Activated CD8-positive, alpha-beta memory T cell treated with anti-CD3 and anti-CD28 coated beads for 48 hours (primary cell): ENCODE measurements at places on chromosomes 11 and 22.

- DNase-seq: no peak
Observed at GRCh38 chr11:36044636-36045035, 100.8 kb downstream of the LDLRAD3 start.

- no peak for DNase-seq
Observed at GRCh38 chr22:23156286-23156685, 11.0 kb downstream of the RAB36 start.

GRCh38 chr11:45097721-45098493, 48.5 kb upstream of the PRDM11 start:
- DNase-seq: no peak

DNA sequence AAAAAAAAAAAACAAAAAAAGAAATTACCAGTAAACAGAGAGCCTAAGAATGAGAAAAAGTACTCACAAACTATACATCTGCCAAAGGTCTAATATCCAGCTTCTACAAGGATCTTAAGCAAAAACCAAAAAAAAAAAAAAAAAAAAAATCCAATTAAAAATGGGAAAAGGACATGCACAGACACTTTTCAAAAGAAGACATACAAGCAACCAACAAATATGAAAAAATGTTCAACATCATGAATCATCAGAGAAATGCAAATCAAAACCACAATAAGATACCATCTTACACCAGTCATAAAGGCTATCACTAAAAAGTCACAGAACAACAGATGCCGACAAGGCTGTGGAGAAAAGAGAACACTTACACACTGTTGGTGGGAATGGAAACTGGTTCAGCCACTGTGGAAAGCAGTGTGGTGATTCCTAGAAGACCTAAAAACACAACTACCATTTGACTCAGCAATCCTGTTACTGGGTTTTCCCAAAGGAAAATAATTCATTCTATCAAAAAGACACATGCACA, 18.3 kb downstream of the MS4A6A start:
- DNase-seq: no peak

- no peak for DNase-seq
Observed at GRCh38 chr11:46247659-46248058, 29.8 kb upstream of the CREB3L1 start.

DNA sequence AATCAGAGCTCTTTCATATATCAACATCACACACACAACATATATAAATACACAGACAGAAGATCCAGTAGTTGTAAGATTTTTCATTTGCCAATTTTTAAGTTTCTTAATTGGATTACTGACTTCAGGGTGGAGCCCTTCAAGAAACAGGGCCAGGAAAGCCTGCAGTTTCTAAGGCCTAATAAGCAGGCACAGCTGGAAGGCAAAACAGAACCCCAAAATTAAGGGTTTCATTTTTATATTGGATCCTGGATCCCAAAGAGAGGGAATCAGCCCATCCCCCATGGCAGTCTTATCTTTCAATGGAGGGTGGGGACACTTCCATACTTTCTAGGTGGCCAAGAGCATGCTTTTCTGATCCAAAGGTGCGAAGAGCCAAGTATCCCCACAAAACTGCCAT, 4.7 kb upstream of the C1QTNF6 start:
- no peak for DNase-seq

- DNase-seq: no peak
Observed at GRCh38 chr22:49449811-49450446, 377.7 kb downstream of the BRD1 start.

- DNase-seq: no peak
Observed at GRCh38 chr11:60240662-60241061, 2.3 kb downstream of the MS4A4E start.

GRCh38 chr22:26330971-26331625, 98.0 kb upstream of the ASPHD2 start:
- DNase-seq: peak; percentile 17

DNA sequence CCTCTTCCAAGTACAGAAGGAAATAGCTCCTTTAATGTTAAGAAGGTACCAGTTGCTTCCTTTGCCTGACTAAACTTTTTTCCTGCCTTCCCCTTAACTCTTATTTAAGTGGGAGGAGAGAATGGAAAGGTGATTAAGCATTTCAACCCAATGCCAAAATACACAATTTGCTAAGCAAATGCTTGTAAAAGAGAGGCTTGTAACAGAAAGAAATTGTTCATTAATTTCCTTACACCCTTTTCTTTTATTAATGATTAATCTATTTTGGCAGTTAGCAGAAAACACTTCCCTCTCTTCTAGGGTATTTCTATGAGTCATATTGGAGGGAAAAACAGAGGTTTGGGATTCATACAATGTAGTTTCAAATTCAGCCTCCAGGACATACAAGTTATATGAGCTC, 427.6 kb upstream of the FAT3 start:
- no peak for DNase-seq

DNA sequence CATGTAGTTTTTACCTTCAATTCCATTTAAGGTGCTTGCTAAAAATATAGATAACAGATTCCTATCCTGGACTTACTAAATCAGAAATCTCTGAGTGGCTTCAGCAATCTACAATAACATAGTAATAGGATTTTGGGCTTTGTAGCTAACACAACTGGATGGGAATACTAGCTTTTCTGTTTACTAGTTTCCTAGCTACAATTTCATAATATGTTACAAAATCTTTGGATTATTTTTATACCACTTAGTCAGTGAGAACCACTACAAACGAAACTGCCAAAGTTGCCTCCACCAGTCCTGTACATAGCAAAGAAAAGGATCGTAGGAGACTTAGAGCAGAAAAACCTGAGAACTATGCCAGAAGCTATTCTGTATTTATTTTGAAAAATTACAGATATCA, 87.7 kb upstream of the ANO3 start:
- no peak for DNase-seq

- no peak for DNase-seq
Observed at GRCh38 chr11:45847911-45848316, 639 bp downstream of the CRY2 start.

DNA sequence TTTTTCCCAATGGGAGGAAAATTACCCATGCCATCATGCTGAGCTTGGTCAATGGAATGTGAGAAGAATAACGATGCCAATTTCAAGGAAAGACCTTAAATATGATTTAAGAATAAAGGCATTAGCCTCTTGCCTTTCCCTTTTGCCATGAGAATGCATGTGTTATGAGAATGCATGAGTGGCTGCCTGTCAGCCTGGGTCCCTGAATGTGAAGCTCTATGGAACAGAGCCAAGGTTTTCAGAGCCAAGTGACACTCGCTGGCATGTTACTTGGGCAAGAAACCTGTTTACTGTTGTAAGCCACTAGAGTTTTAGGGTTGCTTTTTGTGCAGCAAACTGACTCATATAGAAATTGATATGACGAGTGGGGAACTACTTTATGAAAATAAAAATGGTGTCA, 75.7 kb downstream of the JRKL start:
- DNase-seq: no peak

DNA sequence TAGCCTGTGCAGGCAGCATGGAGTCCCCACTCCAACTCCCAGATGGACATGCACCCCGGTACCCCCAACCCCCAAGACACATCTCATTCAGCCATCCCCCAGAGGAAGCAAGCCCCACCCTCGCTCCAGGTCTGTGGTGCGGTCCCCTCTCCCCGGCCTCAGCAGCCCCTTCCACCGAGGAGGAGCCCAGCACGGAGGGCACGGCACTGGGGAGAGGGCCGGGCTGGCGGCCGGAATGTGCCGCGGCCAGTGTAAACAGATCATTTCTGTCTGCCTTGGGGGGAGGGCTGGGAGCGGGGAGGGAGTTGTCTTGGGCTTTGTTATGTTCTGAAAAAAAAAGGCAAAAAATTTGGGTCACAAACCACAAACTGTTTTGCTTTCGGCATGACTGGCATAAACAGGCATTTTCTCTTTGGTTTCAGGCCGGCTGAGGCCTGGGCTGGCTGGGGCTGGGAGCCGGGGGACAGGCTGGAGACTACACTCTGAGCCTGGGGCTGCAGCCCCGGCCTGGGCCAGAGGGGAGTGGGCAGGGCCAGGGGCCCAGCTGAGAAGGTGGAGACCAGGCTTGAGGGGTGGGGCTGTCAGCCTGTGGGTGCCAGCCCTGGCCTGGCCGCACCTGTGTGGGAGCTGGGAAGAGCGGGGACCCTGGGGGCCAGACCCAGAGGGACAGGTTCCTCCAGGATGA, 16.8 kb downstream of the IGF2 start:
- no peak for DNase-seq

GRCh38 chr11:22079133-22079872, 113.6 kb upstream of the ANO5 start:
- no peak for DNase-seq

DNA sequence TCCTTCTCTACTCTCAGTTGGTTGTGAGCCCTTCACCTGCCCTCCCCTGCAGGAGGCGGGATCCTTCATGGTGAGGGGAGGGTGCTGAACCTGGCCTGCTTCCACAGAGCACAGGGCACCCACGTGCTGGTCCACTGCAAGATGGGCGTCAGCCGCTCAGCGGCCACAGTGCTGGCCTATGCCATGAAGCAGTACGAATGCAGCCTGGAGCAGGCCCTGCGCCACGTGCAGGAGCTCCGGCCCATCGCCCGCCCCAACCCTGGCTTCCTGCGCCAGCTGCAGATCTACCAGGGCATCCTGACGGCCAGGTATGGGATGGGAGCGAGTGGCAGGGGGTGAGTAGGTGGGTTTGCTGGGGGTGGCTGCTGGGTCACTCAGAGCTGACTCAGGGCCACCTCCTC, 6.3 kb downstream of the SSH3 start:
- no peak for DNase-seq

- no peak for DNase-seq
Observed at GRCh38 chr11:15878756-15879155, 477.6 kb downstream of the SOX6 start.

GRCh38 chr11:62459080-62459479, 40.2 kb downstream of the SCGB1A1 start:
- no peak for DNase-seq

DNA sequence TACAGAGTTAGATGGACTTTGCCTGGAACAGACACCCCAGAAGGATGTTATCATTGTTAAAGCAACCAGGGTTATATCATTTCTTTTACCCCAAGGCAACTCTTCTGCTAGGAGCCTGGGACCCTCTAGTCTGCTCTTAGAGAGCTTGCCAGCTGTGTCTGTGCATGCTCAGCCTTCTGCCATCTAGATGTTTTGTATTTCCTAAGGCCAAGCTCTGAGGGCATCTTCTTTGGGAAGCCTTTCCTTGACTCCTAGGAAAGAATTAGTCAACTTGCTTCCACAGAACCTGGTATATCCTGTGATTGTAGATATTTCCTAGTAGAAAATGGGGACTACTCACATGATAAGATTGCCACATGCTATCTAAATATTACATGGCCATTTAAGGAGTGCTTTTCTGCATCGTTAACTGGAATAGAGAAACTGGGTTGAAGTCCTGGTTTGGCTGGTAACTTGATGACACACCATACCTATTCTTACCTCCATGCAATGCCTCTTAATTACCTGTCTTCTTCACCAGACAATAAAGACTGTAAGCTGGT, 87.6 kb downstream of the STIM1 start:
- no peak for DNase-seq

DNA sequence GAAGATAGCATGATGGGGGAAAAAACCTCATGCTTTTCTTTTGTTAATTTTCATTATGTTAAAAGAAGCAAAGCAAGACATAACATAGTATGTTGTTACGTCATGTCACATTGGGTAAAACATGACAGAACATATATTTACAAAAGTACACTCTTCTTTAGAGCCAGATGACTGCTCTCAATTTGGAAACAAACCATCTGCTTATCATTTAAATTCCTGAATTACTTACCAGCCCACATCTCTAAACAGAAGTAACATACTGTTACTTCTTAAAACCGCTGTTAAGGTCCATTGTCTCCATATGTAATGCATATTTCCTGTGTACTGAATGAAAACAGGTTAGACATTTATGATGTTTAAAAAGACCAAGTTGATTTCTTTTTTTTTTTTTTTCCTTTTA, 100.0 kb downstream of the TMEM135 start:
- DNase-seq: no peak

DNA sequence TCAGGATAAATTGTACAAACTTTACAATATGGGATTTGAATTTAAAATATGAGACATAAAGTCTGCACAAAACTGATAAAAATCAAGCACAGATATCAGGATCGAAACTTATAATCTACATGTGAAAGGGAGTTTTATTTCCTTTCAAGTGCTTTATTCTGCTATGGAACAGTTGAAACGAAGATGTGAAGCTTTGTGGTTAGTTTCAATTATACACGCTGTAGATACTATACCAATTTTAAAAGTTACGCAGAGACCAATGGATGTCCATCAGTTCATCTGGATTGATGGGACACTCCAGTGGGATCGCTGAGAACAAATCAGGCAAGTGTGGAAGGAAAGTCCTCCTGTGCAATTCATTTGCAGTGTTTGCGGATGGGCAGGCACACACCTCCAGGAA, 34.5 kb upstream of the CAT start:
- no peak for DNase-seq

DNA sequence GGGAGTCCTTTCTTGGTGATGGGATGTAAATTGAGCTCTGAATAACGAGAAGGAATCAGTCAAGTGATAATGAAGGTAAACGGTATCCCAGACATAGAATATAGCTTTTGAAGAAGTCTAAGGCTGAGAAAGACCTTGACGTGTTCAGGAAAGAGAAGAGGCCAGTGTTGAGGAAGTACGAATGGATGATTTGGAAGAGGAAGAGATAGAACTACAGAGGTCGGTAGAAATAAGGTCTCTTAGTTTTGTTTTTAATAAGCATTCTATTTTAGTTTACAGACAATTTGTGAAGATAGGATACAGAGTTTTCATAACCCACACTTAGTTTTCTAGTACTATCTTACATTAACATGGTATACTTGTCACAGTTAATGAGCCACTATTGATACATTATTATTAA, 1598.1 kb downstream of the FAM181B start:
- DNase-seq: no peak

GRCh38 chr11:130815097-130815802, 101.0 kb downstream of the SNX19 start:
- no peak for DNase-seq

GRCh38 chr11:8732748-8733241, 50.2 kb downstream of the RPL27A start:
- DNase-seq: no peak

- no peak for DNase-seq
Observed at GRCh38 chr11:118903204-118904015, 19.7 kb downstream of the CXCR5 start.

- peak; percentile 44 for DNase-seq
Observed at GRCh38 chr22:40289991-40290459, 56.3 kb upstream of the ADSL start.

GRCh38 chr11:57095896-57096295, 85.9 kb upstream of the LRRC55 start:
- no peak for DNase-seq

- peak; percentile 95 for DNase-seq
Observed at GRCh38 chr22:30286813-30287647, 2.3 kb downstream of the CASTOR1 start.

GRCh38 chr22:29663180-29663821, 56.5 kb upstream of the CABP7 start:
- no peak for DNase-seq

GRCh38 chr22:38754751-38755154, 1.0 kb downstream of the SUN2 start:
- DNase-seq: no peak

GRCh38 chr22:33867118-33867866, 53.0 kb downstream of the LARGE1 start:
- no peak for DNase-seq
